ENCODE measurements at places on chromosomes 7 and 10. TPM values are rescaled to one million over a fixed set of nuclear protein-coding genes. Genes with fewer than 3 reads are reported as not detected.
A peak's percentile ranks its signal among the peaks of the same experiment; 100 is the strongest.

DNA sequence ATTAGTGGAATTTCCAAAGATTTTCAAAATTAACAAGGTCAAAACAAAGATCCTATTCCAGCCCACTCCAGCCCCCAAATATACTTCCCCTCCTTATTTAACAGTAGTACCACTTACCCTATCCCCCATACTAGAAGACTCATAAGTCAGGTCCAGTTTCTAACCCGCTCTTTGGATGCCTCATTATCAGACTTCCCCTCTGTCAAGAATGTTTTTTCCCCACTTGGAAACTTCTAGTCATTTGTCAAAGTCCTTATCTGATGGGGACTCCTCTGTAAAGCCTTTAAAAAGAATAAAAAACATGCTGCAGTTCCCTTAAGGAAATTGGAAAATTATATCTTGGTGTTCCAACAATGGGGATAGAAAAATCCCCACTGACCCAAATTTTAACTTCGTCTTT is 70.1 kb downstream of the IMMP2L start:
- DNase-seq = no peak
- H3K4me1 ChIP-seq = no peaks in the 10 kb centered on the region
- H3K27ac ChIP-seq = no peak overlapping the region
- H3K36me3 ChIP-seq = no peaks in the 10 kb centered on the region
- H3K27me3 ChIP-seq = no peaks in the 10 kb centered on the region

- no peaks in the 10 kb centered on the region for H3K36me3 ChIP-seq
- no peak for DNase-seq
- no peak overlapping the region for H3K27ac ChIP-seq
- H3K4me1 ChIP-seq = peaks cover 6% of the 10 kb centered on the region
- H3K4me3 ChIP-seq = no peak overlapping the region
- peaks cover 22% of the 10 kb centered on the region for H3K27me3 ChIP-seq
Observed at GRCh38 chr7:73618538-73618937, 5.8 kb downstream of the MLXIPL start.

DNA sequence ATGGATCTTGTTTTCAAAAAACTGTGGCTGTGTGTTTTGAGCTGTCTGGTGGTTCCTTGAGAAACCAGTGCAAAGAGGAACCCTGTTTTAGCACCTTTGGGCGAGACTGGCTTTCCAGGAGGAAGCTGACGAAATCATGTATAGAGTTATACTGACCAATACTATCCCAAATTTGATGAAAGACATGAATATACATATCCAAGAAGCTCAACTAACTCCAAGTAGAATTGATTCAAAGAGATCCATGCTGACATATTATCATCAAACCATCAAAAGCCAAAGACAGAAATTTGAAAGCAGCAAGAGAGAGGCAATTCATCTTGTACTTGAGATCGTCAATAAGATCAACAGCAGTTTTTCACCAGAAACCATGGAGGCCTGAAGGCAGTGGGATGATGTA is 610.7 kb downstream of the DNAJB6 start:
- no peaks in the 10 kb centered on the region for H3K36me3 ChIP-seq
- H3K27me3 ChIP-seq = peaks cover 8% of the 10 kb centered on the region
- no peak overlapping the region for H3K4me3 ChIP-seq
- H3K27ac ChIP-seq = no peak overlapping the region
- no peaks in the 10 kb centered on the region for H3K4me1 ChIP-seq
- no peak for DNase-seq

DNA sequence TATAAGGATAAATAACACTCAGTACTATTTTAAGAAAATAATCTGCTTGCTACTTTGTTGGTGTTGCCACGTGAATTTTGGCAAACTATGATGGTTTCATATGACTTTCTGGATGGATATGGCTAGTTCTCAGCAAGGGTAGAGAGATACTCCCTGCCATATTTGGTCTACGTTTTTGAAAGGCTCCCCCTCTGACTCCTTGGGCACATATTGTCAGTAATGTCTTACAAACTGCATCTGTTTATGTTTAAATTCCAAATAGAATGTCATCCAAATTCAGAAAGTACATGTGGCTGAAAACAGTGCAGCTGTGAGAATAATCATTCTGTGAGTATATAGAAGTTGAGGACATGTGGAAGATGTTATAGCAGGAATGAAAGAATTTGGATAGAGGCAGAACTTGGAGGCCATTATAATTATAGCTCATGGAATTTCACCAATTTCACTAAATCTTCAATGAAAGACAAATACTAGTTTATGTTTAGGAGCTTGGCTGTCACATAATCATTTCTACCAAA is 107.8 kb downstream of the SRI start:
- H3K27me3 ChIP-seq = no peaks in the 10 kb centered on the region
- no peak overlapping the region for H3K27ac ChIP-seq
- no peaks in the 10 kb centered on the region for H3K4me1 ChIP-seq
- no peak for DNase-seq

The KAZALD1 gene
- 0.47 TPM for total RNA-seq

DNA sequence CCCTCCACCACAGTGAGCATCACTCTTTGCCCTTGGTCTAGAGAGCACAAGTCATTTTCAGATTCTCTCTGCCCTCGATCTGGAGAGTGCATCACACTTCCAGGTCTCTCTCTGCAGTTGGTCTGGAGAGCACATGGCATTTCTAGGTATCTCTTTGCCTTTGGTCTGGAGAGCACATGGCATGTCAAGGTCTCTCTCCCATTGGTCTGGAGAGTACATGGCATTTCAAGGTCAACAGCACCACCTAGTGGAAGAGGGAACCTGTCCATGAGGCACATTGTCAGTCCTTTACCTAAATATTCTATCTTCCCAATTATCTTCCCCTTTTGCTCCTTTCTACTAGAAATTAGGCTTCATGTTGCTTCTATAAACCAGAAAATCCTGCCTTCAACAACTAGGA is 1139.4 kb downstream of the XPNPEP1 start:
- no peaks in the 10 kb centered on the region for H3K36me3 ChIP-seq
- no peaks in the 10 kb centered on the region for H3K4me1 ChIP-seq
- H3K27me3 ChIP-seq = no peaks in the 10 kb centered on the region
- peak; percentile 50 for DNase-seq
- H3K4me3 ChIP-seq = no peak overlapping the region
- no peak overlapping the region for H3K27ac ChIP-seq

The CYP2C18 gene
- 0.62 TPM for total RNA-seq

The CELF2 gene
- 102 TPM for total RNA-seq

GRCh38 chr7:139987691-139988516 is 74.8 kb downstream of the PARP12 start:
- no peak overlapping the region for H3K27ac ChIP-seq
- no peak overlapping the region for H3K4me3 ChIP-seq
- H3K4me1 ChIP-seq = no peaks in the 10 kb centered on the region
- no peaks in the 10 kb centered on the region for H3K27me3 ChIP-seq
- DNase-seq = no peak

The C10orf105 gene
- 0.40 TPM for total RNA-seq

The SVIL gene
- total RNA-seq = 17.0 TPM

The PKD2L1 gene
- not detected for total RNA-seq

The CCDC186 gene
- 9.1 TPM for total RNA-seq

DNA sequence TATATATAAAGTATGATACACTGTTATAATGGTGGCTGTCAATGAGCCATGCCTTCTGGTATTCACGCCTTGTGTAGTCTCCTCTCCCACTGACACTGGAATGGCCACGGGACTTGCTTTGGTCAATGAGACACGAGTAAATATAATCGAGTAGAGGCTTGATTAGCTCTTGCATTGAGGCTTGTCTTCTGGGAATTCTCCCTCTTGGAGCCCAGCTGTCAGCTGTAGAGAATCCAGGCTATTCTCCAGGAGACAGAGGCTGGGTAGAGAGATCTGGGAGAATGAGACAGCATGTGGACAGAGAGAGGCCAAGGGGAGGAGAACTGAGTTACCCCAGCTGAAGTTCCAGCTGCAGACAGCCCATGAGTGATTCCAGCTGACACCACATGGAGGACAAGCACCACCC is 25.2 kb upstream of the PLCE1 start:
- no peak overlapping the region for H3K27ac ChIP-seq
- no peaks in the 10 kb centered on the region for H3K27me3 ChIP-seq
- H3K4me1 ChIP-seq = no peaks in the 10 kb centered on the region

The CADPS2 gene
- total RNA-seq = not detected

The DYDC1 gene
- total RNA-seq = not detected

DNA sequence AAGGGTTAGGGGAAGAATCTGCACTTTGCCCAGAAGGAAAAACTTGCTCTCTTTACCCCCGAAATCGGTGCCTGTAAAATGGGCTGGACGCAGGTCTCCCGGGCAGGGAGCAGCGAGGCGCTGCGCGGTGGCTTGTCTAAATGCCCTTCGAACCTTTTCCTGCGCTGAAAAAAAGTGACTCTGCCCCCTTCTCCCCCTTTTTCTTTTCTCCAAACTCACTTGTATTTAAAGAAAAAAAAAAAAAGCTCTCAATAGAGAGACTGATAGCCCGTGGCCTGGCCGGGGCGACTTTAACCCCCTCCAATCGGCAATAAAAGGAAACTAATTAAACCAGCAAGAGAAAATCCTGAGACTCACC is 286 bp downstream of the SP8 start:
- peaks cover 66% of the 10 kb centered on the region for H3K27me3 ChIP-seq
- no peak for DNase-seq
- peaks cover 26% of the 10 kb centered on the region for H3K4me1 ChIP-seq
- H3K27ac ChIP-seq = no peak overlapping the region
- peaks cover 9% of the 10 kb centered on the region for H3K36me3 ChIP-seq

GRCh38 chr10:133009218-133009950 is 67.0 kb upstream of the CFAP46 start:
- H3K27me3 ChIP-seq = peaks cover 3% of the 10 kb centered on the region
- H3K4me1 ChIP-seq = peaks cover 2% of the 10 kb centered on the region
- DNase-seq = no peak
- no peak overlapping the region for H3K4me3 ChIP-seq
- H3K27ac ChIP-seq = no peak overlapping the region
- no peaks in the 10 kb centered on the region for H3K36me3 ChIP-seq

The CCDC136 gene
- 6.9 TPM for total RNA-seq

DNA sequence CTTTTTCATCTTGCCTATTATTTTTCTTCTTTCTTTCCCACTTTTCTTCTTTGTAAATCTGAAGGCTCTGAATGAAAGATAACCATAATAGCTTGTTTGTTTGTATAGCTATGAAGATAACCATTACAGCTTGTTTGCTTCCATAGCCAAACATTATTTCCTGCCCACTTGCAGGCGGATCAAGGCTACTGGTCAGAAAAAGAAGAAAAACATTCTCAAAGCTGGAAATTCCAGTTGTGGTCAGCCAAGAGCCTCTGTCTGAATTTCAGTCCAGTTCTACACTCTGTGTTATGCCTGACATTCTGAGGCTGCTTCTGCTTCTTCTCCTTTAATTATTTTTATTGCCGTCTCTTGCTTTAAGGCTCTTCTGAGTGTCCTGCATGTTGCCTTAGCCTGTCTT is 48.9 kb downstream of the TMEM178B start:
- no peak overlapping the region for H3K4me3 ChIP-seq
- no peaks in the 10 kb centered on the region for H3K4me1 ChIP-seq
- no peak for DNase-seq
- H3K27ac ChIP-seq = no peak overlapping the region
- no peaks in the 10 kb centered on the region for H3K36me3 ChIP-seq
- H3K27me3 ChIP-seq = peaks cover 21% of the 10 kb centered on the region

GRCh38 chr7:87589631-87590030 is 11.1 kb downstream of the ABCB1 start:
- H3K36me3 ChIP-seq = peaks cover 6% of the 10 kb centered on the region
- H3K4me1 ChIP-seq = peaks cover 6% of the 10 kb centered on the region
- no peaks in the 10 kb centered on the region for H3K27me3 ChIP-seq
- no peak overlapping the region for H3K27ac ChIP-seq
- no peak overlapping the region for H3K4me3 ChIP-seq

DNA sequence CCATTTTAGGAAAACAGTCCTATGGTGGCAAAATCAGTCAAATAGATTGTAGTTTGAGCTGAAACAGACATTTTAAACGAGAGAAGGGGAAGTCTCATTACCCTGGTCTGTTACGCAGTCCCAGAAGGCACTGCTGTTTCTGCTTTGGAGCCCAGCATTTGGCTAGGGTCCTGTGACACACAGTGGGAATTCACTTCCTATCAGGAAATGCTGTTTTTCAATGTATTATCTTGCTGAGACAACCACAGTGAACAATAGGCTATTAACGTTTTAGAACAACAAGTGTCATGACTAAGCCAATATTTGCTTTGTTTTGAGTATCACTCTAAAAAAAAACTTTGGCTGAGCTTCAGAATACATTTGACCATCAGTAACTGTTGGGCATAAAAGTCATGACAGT is 74.1 kb downstream of the ADD3 start:
- H3K36me3 ChIP-seq = peaks cover 7% of the 10 kb centered on the region
- DNase-seq = no peak
- peak overlapping the region; percentile 88 for H3K27ac ChIP-seq
- H3K27me3 ChIP-seq = no peaks in the 10 kb centered on the region
- H3K4me3 ChIP-seq = peak overlapping the region; percentile 26
- H3K4me1 ChIP-seq = peaks cover 89% of the 10 kb centered on the region

The TFPI2 gene
- not detected for total RNA-seq

- H3K27me3 ChIP-seq = no peaks in the 10 kb centered on the region
- no peak for DNase-seq
- H3K4me1 ChIP-seq = peaks cover 33% of the 10 kb centered on the region
- peaks cover 2% of the 10 kb centered on the region for H3K36me3 ChIP-seq
- no peak overlapping the region for H3K4me3 ChIP-seq
- H3K27ac ChIP-seq = no peak overlapping the region
Observed at GRCh38 chr10:11106621-11107374, 89.1 kb downstream of the CELF2 start.

The CTAGE8 gene
- 1.9 TPM for total RNA-seq

DNA sequence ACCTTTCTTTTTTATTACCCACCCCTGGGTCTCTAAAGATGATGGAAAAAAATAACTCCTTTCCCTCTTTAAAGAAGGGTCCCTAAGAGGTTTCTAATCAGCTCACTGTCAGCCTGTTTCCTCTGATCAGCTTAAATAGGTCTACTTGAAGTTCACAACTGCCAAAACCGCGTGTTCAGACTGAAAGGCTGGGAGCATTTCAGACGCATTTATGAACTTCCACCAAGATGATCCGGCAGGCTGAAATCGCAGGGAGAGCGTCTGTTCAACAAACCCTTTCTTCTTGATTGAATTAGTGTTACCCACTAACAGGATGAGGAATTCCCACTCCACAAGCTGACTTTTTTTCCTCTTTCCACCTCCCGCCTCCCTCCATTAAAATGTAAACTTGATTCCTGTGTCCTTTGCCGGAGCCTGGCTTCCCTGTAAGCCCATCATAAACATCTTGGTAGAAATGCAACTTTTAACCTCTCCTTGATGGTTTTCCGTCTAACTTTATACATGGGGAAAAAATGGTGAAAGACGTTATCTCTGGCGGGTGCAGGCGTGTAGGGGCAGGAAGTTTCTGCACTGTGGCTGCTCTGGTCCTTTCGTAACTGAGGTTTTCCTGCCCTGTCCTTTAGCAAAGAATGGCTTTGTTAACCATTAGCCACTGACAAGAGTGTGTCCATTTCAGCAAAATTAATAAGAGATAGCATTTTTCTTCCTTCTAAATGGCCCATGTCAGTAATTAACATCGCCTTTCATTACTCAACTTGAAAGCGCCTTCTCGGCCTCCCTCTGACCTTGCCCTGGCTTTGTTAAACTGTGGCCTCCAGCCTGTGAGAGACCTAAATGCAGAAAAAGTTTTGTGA is 130.7 kb downstream of the BAMBI start:
- H3K36me3 ChIP-seq = no peaks in the 10 kb centered on the region
- no peak for DNase-seq
- peaks cover 3% of the 10 kb centered on the region for H3K4me1 ChIP-seq
- no peak overlapping the region for H3K4me3 ChIP-seq
- no peak overlapping the region for H3K27ac ChIP-seq

The RNF32 gene
- total RNA-seq = 0.90 TPM

The ABCC2 gene
- 1.6 TPM for total RNA-seq

The XPNPEP1 gene
- total RNA-seq = 85.4 TPM

All from activated CD4-positive, alpha-beta T cell treated with anti-CD3 and anti-CD28 coated beads for 36 hours (primary cell).